Stimulated activated CD8-positive, alpha-beta memory T cell treated with anti-CD3 and anti-CD28 coated beads, Interleukin-7, amount 100 ng/mL, for 1 hour (primary cell): ENCODE measurements at places on chromosomes 7 and 10.

DNA sequence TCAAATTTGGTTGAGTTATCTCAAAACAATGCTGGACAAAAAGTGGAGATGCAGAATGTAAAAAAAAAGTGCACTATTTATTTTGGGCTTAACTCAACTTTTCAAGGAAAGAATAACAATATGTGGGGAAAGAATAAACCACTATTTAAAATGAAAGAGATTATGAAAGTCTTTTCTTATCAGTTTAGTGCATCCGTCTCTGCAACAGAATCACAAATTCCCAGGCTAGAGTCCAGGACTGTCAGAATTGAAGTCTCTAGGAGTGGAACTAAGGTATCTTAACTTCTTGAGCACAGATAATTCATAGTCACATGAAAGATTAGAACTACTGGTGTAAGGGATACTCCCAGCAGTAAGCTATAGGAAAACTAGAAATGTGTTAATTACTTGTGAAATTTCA lies 1200.3 kb upstream of the LRRN3 start:
- DNase-seq = no peak

DNA sequence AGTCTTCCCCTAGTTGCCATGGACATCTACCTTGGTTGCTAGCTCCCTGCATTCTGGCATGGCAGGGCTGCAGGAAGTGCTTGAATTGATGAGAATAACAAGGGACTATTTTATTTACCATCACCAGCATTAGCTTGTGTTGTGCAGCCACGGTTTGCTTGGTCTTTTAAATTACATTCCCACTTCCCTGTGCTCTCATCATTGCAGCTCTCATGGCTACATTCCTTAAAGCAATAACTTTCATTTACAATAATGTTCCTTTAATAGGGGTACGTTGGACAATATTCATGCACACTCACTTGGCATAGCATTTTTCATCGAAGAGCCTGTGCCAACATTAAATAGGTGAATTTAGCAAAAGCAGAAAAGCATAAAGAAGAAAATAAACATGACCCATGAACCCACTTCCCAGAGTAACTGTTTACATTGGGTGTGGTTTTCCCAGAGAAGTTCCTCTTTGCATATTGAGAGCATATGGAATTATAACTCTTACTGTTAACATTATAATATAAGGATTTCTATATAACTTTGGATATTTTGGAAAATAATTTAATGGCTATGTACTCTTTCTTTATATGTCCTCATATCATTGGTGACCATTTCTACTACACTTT lies 113.2 kb upstream of the VWC2 start:
- DNase-seq = no peak

DNA sequence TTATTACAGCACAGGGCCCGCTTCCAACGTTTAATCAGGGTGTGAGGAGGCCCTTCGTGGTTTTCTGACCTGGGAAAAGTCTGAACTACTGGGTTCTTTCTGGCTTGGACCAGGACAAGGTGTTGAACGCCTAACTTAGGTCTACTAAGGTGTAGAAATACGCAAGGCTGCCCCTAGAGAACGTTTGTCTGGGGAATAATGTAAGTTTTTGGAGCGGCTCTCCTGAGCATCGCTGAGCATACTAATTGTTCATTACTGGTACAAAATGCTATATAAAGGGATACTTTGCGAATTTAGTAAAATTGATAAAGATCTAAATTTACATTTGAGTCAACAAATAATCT lies 32.4 kb upstream of the TOMM7 start:
- no peak for DNase-seq

GRCh38 chr10:77873536-77874380 lies 52.8 kb downstream of the DLG5 start:
- no peak for DNase-seq

- no peak for DNase-seq
Observed at GRCh38 chr10:21238044-21238443, 287.4 kb downstream of the SKIDA1 start.

DNA sequence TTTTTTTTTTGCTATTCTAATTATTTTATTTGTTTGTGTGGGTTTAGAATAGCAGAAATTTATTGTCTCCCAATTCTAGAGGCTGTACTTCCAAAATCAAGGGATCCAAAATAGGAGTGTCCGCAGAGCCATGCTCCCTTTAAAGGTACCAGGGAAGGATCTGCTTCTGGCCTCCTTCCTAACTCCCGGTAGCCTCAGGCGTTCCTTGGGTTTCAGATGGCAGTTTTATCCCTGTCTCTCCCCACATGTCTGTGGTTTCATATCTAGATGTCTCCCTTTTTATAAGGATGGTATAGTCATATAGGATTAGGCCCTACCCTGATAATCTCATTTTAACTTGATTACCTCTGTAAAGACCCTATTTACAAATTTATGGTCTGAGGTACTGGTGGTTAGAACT lies 48.4 kb downstream of the BMPR1A start:
- no peak for DNase-seq

DNA sequence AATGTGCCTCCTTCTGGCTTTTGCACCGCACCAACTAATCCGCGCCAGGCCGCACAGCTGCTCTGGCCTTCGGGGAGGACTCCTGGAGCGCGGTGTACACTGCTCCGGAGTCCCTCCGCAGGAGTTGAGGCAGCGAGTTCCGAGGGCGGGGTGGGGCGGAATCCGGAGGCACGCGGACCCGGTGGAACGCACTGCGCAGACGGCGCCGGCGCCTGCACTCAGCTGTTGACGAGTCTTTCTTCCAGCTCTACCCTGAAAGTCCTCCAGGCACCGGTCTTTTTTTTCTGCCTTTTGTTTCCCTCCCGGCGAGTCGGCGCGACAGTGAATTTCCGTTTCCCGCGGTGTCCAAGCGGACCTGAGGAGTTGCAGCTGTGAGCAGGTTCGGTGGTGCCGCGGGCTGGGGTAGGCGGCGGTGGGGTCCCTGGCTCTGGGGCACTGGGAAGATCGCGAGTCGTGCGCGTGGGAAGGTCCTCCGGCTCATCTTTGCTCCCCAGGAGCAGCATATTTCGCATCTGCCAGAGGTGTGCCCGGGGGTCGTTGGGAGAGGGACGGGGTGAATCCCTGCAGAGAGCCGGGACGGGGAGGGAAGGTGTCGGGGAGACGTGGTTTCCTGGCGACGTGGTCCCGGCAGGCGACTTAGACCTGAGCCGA lies 44.1 kb downstream of the SFTPD start:
- DNase-seq = no peak

DNA sequence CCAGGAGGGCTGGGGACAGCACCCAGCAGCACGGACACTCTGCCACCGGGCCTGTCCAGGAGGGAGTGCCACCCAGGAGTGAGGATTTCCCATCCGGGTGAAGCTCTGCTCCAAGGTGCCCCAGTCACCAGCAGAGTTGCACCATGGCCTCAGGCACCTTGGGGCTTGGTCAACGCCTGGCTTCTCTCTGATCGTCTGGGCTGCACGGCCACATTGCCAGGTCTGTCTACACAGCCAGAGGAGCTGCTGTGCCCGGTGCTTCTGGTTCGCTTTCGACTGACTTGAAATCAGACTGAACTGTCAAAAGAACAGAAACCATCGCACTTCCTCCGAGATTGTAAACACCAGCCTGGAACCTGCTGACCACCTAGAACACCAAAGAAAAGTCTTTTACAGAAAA lies 12.0 kb downstream of the SHH start:
- no peak for DNase-seq

- no peak for DNase-seq
Observed at GRCh38 chr10:59018977-59019376, 157.5 kb upstream of the PHYHIPL start.

- no peak for DNase-seq
Observed at GRCh38 chr10:97140049-97140846, 45.5 kb downstream of the SLIT1 start.

DNA sequence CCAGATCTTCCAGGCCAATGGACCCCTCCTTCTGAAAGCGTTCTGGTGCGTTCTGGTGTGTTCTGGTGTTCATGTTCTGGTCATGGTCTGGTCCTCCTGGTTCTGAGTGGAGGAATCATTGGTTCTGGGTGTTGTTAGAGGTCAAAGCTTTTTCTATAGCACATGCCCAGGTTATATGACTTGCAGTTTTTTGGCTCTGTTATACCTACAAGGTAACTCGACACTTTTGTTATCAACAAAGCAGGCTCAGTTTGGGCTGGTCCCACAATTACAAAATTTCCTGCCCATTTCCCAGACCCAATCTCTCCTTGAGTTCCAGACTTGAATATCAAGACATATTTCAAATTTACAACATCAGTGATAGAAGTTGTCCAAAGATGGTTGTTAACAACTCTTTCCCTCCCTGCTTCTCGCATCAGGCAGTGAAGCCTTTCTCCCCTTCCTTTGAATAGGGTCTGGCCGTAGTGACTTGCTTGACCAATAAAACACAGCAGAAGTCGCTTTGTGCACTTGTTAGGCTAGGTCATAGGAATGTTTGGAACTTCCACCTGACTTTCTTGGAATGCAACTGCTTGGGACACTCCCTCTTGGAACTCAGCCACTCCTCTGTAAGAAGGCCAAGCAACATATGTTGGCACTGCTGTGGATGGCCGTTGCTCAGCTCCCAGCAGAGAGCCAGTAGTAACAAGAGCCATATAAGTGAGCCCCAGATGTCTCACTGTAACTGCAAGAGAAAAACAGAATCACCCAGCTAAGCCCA lies 83.1 kb upstream of the STEAP1B start:
- DNase-seq = no peak

- no peak for DNase-seq
Observed at GRCh38 chr7:143477501-143478150, at the start of gene TAS2R41. Gene TAS2R41 (plus strand): TSS chr7:143477873. CDS start chr7:143477873, 0 bp downstream.

GRCh38 chr7:98250789-98251188 lies 1.2 kb downstream of the TECPR1 start:
- no peak for DNase-seq

GRCh38 chr10:30834651-30835050 lies 197.0 kb downstream of the ZNF438 start:
- no peak for DNase-seq

- no peak for DNase-seq
Observed at GRCh38 chr7:111107579-111107978, 16.7 kb downstream of the LRRN3 start.

- DNase-seq = no peak
Observed at GRCh38 chr7:83613232-83613631, 35.7 kb downstream of the SEMA3E start.
